ENCODE measurements at places on chromosomes 1 and 21.
A peak's percentile ranks its signal among the peaks of the same experiment; 100 is the strongest.

DNA sequence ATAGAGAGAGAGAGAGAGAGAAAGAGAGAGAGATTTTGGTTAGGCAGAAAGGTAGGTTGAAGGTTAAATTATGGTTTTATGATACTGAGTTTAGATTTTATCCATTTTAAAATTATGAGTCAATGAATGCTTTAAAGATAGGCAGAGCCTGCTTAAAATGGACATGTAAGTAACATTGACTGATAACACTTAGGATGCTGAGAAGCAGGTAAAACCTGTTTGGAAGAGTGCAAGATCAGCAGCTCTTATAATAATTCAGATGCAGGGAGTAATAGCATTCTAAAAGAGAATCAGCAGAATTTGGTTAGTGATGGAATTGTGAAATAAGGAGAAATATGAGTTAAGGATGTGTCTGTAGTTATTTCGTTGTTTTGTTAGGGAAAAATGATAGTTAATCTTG is 446.6 kb downstream of the PLA2G4A start:
- no peak for DNase-seq

- no peak for DNase-seq
Measured at GRCh38 chr1:226470921-226471866, 63.3 kb upstream of the PARP1 start.

DNA sequence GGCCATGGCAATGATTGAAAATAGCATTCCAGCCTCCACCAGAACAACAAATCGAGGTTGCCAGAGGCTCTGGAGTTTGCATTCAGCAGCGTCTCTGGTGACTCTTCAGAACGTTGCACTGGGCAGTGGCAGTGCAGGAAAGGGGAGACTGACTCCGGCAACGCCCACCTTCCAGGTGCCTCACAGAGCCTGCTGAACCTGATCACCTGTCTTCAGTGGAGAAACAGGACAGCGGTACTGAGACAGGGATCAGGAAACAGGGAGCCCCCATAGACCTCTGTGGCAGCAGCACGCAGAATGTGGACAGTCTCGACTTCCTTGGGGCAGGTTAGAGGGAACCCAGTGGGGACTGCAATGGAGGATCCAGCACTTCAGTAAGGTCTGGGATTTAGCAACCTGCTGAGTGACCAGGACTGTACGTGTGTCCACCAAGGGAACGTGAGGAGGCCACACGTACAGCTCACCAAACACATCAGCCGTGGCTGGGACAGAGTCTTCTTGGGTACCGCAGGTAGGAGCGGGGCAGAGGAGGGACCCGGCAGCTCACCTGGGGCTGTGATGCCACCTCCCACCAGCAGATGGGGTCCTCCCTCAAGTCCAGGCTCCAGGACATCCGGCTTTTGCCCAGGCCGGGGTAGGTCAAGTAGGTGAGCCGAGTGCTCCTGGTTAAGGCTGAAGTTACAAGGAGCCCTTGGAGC is 128.6 kb downstream of the PRDM2 start:
- DNase-seq: no peak

DNA sequence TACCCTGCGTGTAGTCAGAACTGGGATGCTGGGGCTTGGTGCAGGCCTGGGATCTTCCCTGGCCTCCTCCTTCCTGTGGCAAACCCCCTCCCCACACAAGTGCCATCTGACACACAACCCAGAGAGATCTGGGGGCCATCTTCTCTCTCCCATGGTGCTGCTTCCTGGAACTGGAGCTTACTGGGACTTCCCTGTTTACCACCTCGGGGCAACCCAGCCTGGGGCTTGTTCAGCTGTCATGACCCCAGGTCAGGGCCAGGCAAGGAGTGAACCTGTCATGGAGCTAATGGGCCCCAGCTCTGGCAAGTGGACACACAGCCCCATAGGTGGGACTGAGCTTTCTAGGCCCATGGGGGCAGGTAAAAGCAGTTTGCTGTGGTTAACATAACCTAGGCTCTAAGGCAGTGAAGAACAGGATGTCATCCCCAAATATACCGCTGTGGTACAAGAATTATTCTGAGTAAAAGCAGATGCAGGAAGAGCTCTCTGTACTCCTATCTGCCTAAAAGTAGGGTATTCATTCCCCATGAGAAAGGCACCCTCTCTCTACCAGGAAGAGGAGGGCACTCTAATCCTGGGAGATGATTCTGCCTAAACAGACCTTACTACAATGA is 2.4 kb downstream of the TRIM11 start:
- DNase-seq: peak; percentile 11

- no peak for DNase-seq
Measured at GRCh38 chr1:111878091-111878490, 111.4 kb downstream of the KCND3 start.

DNA sequence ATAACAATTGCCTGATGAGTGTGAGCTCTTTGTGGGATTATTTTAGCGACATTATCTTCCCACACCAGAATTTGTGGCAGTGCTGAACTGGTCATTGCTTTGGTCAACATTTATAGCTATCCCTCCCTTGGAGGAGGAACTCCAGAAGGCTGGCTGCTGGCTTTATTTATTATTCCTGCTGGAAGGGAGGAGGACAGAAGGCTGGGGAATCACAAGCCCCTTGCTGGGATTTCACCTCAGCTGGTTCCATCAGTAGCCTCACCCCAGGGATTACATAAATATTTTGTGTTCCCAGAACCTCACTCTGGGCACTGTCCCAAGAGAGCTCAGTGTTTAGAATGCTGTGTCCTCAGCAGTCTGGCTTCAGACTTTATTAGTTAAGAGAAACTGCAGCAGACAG is 102.8 kb upstream of the C1orf21 start:
- no peak for DNase-seq

DNA sequence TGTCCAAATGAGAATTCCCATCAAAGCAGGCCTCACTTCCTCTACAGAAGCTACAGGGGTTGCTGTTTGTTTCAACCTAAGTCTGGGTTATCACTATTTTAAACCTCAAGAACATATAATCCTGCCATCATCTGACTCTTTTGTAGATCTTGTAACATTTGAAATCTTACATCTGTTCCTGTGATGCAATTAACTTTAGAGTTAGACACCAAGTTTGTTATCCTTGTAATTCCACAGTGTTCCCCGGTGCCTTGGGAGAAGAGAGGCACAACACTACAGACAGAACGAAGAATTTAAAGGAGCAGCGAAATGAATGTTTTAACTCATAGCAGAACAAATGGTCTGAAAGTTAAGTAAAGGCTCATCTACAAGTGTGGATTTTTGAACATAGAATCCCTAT is 116.1 kb downstream of the UCHL5 start:
- DNase-seq: no peak

DNA sequence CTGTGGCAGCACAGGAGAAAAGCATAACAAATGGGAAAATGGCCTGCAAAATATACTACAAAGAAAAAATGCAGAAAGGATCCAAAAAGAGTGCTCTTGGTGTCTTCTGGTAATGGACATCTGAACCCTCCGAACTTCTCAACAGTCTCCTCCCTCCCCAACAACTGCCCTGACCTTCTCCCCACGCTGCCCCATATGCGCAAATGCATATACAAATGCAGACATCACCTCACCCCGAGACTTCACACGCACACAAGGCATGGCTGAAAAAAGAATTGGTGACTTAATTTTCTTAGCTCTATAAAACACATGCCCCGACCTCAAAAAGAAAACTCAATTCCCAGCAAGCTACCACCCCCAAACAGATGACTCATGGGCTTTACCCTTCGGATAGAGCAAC is 8.4 kb downstream of the KCND3 start:
- no peak for DNase-seq

DNA sequence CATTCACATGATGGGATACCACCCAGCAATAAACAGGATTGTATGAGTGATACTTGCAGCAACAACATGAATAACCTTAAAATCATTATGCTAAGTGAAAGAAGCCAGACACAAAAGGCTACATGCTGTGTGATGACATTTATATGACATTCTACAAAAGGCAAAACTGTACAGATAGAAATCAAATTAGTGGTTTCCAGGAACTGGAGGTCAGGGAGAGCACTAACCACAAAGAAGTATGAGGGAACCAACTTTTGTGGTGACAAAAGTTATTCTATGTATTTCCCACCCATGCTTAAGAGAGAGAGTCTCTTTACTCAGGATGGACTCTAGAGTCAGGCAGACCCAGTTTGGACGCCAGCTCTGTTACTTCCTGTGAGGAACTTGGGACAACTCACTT is 364.5 kb upstream of the DAB1 start:
- DNase-seq: no peak

DNA sequence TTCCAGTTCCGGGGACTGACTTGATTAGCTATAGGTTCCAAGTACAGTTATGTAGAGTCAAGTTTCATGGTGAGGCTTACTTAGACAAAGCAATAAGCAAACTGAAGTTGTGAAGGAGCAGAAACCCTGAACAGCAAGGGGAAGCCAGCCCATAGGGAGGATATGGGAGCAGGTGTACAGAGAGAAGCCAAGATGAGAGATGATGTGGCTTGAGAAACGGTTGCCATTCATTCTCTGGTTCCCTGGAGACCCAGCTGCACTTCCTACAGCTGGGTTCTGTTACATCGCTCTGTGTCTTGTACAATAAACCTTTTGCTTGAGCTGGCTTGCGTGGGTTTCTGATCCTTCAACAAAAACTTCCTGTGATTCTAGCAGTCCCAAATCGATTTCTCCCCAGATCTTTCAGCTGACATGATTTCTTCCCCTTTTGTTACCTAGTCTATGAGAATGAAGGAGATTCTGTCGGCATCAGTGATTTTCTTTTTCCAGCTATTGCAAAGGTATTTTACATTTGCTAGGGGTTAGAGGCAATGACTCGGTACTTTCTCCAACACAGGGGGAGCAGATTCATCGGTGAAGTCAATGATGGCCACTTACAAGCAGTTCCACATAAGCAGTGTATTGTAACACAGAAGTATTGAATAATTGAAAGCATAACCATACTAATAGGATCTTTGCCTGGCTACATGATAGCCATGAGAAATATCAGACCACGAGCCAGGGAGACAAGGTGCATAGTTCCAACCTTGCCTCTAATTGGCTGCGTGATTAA is 67.3 kb downstream of the URB2 start:
- no peak for DNase-seq

- no peak for DNase-seq
Measured at GRCh38 chr21:28207436-28208173, 785.1 kb downstream of the LTN1 start.

DNA sequence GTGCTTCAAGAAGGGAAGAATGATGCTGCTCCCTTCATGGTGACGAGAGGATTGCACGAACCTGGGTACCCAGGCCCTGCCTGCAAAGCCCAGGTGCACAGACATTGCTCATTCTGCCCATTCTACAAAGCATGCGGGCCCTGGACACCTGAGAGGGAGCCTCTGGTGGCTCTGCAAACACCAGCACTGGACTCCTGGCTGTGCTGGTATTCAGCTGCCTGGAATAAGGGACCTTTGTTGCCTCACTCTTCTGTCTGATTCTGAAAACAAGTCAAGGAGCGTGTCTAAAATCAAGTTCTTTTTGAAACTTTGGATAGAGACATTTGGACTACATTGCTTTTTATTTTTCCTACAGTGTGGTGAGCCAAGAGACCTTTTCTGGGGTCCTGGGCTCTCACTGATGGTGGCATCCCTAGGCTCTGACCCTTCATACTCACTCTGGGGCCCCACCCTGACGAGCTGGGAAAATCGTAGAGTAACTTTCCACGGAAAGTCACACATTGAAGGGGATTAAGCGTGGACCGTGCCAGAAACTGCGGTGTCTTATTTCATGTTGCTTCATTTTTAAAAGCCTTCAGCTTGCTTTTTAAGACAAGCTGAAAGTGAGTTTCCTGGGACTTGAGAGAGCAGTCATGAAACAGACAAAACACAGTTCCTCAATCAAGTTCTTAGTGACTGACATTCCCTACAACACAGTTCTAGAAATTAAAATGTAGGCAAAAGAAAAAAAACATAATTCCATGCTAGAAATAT is 24.0 kb downstream of the ABCA4 start:
- no peak for DNase-seq

- no peak for DNase-seq
Measured at GRCh38 chr1:186022184-186022583, 288.0 kb downstream of the HMCN1 start.

- no peak for DNase-seq
Measured at GRCh38 chr1:200528858-200529606, 91.5 kb downstream of the KIF14 start.

DNA sequence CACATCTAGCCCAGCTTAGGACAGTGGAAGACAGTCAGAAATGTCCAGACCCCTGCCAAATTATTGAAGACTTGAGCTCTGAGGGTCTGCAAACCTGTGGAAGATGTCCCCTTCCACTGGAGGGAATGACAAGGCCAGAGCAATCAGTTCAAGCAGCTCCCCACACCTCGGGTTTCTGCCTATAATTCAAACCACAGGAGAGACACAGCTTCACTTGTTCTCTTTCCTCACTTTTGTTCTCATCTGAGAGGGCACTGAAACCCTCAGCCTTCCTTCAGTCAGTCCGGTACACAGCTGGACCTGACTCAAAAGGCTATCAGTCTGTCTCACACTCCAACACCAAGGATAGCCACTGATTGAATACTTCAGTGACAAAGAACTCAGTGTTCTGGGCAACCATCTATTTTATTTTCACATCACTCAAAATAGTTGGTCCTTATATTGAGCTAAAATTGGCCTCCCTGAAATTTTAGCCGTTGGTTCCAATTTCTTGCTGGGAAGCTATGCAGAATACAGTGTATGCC is 70.1 kb downstream of the TENT5C start:
- no peak for DNase-seq

GRCh38 chr1:155831279-155831976 is 25.6 kb downstream of the GON4L start:
- DNase-seq: no peak

DNA sequence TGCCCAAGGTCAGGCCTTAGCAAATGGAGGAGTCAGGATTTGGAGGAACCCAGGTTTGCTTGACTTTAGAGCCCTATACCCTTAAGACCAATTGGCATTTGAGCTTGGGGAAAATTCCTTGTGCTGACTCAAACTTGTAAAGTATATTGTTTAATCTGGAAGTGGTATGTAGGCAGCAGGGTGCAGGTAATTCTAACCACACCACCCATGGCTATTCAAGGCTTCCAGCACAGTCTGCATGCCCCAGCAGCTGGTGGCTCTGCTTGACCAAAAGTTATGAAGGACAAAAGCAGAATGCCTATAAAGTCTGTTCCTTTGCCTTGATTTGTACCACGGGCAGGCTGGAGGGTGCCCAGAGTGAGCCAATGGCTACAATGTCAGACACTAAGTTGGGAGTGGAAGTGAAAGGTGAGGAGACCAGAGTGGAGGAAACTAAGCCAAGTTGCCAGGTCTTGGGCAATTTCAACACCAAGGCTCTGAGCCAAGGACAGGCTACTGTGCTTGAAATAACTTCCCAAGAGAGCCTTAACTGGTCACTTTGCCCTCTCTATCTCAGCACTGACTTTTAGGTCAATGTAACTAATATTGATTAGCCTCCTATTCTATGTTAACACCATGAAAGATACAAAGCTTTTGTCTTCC is 4.7 kb upstream of the G0S2 start:
- no peak for DNase-seq

GRCh38 chr1:29368936-29369932 is 132.9 kb downstream of the PTPRU start:
- DNase-seq: no peak

GRCh38 chr1:218254296-218254946 is 30.7 kb upstream of the RRP15 start:
- no peak for DNase-seq

- DNase-seq: peak; percentile 8
Measured at GRCh38 chr1:75233302-75233929, 99.2 kb downstream of the LHX8 start.
